ENCODE measurements at places on chromosomes 6 and 20. TPM values are rescaled to one million over a fixed set of nuclear protein-coding genes. Genes with fewer than 3 reads are reported as not detected.

Gene DNAH8
- under 0.01 TPM for total RNA-seq

Gene NKAIN2
- not detected for total RNA-seq

Gene OVOL2
- not detected for total RNA-seq

Gene SLC26A8
- not detected for total RNA-seq

Gene TBXT
- not detected for total RNA-seq

Gene SIRPD
- not detected for total RNA-seq

Gene HACE1
- total RNA-seq: 12.3 TPM

Gene POU3F2
- not detected for total RNA-seq

Gene JPH2
- total RNA-seq: 0.38 TPM

Gene SCGN
- not detected for total RNA-seq

All from vein endothelial cell (primary cell).